NCI-H345 (cell line): ENCODE measurements at places on chromosomes 7 and 10.
A peak's percentile ranks its signal among the peaks of the same experiment; 100 is the strongest.

DNA sequence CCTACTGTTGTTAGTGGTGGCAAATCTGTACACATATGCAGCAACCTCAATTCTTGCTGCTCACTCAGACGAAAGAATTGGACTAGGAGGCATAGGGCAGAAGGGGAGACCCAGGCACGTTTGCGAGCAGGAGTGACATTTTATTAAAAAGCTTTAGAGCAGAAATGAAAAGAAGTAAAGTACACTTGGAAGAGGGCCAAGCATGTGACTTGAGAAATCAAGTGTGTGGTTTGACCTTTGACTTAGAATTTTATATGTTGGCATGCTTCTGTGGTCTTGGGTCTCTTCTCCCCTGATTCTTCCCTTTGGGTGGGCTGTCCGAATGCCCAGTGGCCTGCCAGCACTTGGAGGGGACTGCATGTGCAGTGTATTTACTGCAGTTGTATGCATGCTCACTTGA lies 205.5 kb upstream of the SEMA3D start:
- DNase-seq = no peak

DNA sequence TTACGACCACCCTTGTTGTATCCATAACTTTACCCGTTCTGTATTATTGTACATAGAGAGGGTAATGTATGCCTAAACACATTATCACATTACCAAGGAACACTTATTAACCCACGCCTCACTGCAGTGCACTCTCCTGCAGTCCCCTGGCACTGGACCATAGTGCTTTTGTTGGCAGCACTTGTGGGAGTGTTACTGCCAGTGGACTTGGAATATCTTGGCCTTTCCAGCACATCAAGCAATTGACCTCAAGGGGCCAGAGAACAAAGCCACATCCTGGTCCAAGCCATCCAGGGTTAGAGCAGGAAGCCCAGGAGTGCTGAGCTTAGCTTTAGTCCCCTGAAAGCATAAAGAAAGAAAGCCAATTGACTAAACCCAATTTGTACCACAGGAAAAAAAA lies 304.2 kb downstream of the PCDH15 start:
- no peak for DNase-seq

DNA sequence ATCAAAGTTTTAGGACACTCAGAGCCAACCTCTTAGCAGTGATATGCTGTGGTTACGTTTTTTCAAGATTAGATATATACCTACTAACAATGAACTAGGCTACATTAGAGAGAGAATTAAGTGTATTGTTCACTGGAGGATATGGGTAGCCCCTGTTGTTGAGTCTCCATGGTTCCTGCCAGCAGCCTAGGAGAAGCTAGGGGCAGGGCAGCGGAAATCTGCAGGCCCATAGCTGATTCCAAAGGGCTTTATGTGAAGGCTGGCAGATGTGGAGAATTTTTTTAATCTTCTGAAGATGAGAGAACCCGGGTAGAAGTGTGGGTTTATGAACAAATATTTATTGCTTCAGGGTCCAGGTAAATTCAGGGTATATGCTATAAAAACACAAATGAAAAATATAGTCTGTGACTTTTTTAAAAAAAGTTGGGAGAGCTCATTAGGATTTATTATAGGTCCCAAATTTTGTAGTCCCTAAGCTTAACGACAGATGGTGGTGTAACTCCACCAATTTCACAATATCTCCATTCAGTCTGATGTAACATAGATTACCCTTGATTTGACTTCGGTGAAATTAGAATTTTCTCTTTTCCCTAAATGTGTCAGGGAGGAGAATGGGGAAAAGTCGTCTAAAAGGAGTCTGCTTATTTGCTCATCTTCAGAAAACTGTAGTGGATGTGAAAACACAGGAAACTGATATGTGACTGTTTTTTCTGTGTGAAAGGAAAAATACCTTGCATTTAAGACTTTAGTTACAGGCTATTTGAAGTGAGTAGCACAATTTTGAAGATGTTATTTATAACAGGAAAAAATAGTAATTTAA lies 163.0 kb upstream of the PPP1R3A start:
- peak; percentile 51 for DNase-seq

DNA sequence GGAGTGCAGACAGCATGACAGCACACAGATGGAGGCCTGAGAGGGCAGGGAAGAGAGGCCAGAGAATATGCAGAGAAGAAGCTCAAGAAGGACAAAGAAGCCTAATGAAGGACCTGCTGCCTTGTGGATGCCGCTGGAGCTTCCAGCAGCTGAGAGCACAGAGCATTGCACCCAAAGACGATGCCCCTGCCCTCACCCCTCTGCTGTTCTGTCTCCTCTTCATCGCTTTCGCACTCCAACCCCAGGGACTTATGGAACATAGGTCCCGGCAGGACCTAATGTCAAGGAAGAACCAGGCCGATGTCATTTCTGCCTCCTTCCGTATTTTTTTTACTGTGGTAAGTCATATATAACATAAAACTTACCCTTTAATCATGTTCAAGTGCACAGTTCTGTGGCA lies 12.3 kb upstream of the INSIG1 start:
- no peak for DNase-seq

DNA sequence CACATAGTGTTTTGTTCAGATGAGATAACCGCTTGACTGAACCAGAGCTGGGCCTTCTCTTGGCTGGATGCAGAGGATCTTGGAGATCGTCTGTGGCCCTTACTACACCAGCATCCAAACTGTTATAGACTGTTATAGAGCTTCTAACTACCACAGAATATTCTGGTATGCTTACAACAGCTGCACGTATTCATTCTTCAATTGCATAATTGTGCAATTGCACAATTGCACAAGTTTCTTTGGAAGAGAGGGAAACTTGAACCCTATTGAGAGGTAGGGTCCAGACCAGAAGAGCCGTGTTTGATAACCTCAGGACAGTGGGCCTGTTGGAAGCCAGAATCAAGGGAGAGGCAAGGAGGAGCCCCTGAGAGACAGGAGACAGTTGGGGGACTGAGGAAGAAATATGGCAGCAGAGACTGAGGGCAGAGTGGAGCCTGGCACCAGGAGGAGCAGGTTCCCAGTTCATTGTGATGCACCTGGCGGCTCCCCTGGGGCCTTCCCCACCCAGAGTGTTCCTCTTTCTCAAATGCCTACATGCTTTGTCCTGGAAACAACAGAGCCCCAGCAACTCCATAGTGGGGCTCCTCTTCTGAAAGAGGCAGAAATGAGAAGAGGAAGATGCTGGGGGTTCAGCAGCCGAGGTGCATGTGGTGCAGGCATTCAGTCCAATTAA lies 64.1 kb downstream of the PTPRZ1 start:
- no peak for DNase-seq

DNA sequence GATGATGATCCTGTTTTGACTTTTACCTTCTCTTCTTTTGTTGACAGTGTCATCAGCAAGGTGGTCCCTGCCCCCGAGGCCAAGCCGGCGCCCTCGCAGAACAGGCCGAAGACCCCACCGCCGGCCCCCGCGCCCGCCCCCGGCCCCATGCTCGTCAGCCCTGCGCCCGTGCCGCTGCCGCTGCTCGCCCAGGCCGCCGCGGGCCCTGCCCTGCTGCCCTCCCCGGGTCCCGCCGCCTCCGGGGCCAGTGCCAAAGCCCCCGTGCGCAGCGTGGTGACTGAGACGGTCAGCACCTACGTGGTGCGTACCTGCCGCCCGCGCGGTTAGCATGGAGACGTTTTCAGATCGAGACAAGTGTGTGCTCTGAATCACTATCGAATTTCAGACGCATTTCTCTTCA lies 45.5 kb upstream of the GATA3 start:
- no peak for DNase-seq

GRCh38 chr10:4194231-4194630 lies 409.2 kb upstream of the KLF6 start:
- no peak for DNase-seq

GRCh38 chr10:131238669-131239280 lies 72.7 kb downstream of the TCERG1L start:
- DNase-seq = no peak

GRCh38 chr10:79352035-79352877 lies 5.0 kb downstream of the PPIF start:
- no peak for DNase-seq

GRCh38 chr7:140841166-140841715 lies 83.5 kb downstream of the BRAF start:
- DNase-seq = no peak

DNA sequence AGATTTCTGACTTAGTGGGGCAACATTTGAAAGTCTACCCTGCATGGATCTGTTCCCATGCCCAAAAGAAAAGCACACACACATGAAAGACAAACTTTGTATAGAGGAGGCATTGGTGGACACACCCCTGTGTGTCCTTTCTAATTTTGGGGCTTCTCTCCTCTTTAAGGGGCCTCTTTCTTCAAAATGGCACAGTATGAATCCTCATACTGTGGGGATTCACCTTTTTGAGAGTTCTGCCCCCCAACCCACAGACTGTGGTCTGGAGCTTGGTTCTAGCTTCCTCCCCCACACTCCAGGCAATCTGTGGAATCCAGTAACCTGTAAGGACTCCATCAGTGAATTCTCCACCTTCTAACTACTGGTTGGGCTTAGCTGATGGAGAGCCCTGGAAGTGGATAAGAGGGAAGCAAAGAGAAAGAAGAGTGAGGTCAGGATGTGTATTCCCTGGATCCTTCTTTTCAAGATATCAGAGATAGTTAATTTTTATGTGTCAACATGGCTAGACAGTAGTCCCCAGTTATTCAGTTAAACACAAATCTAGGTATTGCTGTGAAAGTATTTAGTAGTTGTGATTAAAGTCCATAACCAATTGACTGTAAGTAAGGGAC lies 32.4 kb upstream of the CDK6 start:
- no peak for DNase-seq

GRCh38 chr10:132103116-132103910 lies 37.6 kb downstream of the JAKMIP3 start:
- DNase-seq = no peak

DNA sequence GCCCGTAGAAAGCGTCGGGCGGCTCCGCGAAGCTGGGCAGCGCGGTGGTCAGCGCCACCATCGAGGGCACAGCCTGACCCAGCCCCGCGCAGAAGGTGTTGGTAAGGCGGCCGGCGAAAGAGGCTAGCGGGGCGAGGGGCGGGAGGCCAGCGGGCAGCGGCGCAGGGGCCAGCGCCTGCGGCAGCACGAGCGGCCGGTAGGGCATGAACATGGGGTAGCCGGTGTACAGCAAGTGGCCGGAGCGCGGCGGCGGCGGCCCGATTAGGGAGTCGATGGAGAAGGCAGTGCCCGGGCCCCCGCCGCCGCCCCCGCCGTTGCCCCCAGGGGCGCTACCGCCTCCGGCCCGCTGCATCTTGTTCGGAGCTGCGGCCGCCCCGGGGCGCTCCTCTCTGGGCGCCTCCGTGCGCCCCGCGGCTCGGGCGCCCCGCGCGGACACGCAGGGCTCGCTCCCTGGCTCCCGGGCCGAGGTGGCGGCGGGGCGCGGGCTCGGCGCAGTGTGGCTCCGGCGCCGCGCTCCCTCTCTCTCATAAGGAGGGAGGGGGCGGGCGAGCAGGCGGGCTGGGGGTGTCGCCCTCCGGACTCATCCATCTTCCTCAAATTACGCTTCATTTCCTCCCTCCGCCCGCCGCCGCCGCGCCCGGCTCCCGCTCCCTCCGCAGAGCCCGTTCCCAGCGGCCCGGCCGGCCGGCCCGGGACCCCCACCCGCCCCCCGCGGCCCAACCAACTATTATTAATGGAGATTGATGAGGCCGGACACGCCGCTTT lies at the start of gene GBX1:
Gene GBX1, minus strand, starts transcription at position 498 of the 765 bp plus-strand sequence. Its CDS starts 146 bp downstream, at position 352.
- DNase-seq = peak; percentile 18

DNA sequence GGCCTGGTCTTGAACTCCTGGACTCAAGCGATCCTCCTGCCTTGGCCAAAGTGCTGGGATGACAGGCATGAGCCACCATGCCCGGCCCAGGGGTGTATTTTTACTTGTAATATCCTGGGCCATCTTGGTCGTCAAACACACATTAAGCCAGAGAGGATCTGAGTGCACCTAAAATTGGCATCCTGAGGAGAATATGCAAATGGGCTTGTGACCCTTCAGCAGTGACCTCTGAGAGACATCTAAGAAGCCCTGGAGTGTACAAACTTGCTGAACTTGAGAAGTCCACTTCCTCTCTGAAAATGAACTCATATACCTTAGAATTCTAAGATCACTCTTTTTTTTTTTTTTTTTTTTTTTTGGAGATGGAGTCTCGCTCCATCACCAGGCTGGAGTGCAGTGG lies 372.0 kb upstream of the C7orf33 start:
- no peak for DNase-seq

- no peak for DNase-seq
Measured at GRCh38 chr10:121435099-121435875, 163.0 kb downstream of the FGFR2 start.

DNA sequence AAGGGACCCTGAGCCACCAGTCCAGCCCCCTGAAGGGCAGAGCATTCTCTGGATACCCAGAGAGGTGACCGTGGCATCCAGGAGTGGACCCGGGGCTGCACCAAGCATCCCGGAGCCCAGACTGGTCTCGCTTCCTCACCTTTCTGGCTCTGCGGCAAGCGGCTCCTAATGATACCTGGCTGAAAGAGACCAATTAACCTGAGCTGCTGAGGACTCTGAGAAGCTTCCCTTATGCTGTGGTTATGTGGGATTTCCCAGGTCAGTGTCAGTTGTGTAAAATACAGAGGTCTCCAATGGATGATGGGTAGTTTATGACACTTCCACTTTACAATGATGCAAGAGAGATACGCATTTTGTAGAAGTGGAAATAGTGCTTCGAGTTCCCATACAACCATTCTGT lies 51.5 kb downstream of the PFKFB3 start:
- no peak for DNase-seq

DNA sequence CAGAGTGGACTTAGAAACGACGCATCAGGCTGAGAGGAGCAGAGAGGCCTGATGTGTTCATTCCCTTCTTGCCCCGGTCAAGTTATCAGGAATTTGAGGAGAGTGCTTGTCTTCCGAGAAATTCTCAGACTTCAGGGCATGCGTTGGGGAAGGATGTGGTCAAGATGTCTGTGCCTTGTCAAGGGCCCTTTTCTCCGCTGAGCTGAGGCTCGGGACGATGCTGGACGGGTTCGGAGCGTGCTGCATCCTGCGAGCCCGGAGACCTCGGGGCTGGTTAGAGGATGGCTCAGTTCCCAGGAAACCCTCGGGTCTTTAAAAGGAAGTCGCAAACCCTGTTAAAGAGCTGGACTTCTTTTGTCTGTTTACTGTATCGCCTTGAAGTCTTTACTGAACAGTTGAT lies 325.4 kb downstream of the ADARB2 start:
- DNase-seq = no peak

GRCh38 chr10:106280896-106281460 lies 883.5 kb downstream of the SORCS1 start:
- DNase-seq = no peak
